ENCODE measurements at places on chromosomes 4 and X. TPM values are rescaled to one million over a fixed set of nuclear protein-coding genes. Genes with fewer than 3 reads are reported as not detected.
A peak's percentile ranks its signal among the peaks of the same experiment; 100 is the strongest.

DNA sequence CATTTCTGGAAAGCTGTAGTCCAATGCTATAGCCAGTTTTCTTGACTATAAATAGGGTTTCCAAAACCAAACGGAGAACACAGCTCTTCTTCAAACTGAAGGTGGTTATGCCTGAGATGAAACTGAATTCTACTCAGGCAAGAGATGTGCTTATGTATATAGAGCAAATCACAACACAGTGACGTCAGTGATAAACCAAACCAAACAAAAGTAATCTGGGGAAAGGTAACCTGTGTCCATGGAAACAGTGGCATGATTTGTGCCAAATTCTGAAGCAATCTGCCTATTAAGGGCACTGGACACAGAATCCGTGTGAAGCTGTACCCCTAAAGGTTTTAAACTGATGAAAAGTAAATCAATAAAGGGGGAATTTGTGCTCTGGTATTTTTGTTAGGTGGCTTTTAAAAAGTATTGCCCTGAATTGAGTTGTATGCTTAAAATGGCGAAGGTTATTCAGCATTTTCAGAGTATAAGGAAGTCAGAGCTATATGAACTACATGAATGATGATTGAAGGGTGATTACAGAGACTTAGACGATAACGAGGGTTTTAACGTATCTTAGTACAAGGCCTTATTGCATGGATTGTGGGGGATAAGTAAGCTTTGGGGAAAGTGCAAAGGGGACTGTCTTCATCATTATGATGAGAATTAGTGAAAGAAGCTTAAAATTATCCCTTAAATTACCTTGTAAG lies 38.6 kb downstream of the NPY5R start:
- no peak for DNase-seq

Gene SNX25
- polyA plus RNA-seq: 20.2 TPM

DNA sequence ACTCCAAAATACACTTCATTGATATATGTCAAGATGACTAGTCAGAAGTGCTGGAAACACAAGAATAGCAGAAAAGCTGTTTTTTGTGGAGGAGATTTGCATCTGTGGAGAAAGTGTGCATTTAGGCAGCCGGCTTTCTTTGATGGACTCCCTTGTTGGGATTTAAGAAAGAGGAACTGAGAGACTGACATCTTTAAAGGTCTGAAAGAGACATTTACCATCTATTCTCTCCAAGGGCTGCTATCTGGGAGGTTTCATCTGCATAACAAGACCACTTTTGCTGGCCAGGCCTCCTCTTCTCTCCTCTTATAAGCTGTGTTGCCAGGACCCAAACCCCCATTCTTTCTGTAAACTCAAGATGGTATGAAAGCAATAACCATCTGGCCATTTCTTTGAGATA lies 1065.0 kb downstream of the NLGN4X start:
- no peak for DNase-seq

DNA sequence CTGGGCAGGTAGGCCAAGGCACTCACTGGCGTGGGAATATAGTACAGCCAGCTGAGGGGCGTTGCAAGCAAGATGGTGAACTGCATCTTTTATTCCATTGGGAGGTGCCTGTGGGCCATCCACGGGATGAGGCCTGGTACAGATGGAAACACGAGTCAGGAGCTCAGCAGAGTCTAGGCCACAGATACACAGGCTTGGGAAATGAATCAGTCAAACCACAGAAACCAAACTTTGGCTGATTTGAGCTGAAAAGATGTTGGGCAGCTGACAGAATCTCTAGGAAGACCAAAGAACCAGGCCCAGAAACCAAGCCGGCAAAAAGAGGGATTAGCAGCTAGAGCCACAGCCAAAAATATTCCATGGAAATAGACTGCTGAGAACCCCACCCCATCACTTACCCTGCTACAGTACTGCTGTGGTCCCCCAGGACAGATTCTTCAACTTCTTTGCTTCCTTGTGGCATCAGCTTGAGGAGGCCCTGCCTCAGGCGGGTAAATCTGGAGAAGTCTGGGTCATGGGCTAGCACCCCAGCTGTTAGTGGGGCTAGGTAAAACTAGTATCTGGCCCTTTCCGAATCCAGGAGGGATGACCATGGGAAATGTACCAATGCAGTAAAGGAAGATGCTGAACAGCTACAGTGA lies 75.4 kb downstream of the TMEM131L start:
- DNase-seq: no peak

DNA sequence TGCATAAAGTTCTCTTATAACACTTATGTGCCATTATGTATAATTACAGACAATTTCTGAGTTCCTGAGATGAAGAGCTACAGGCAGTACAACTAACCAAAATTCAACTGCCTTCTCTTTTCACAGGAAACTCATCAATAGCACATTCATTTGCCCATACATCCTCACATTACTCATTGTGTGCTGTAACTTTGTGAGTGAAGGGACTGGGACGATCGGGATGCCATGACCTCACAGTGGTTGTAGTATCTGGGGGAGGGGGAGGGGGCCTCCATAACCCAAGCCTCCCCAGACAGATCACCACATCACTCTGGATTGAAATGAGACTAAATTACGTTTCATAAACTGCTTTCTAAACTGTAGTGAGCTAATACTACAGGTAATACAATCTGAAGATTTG lies 60.7 kb downstream of the ABCG2 start:
- no peak for DNase-seq

Gene GEMIN8
- polyA plus RNA-seq: 40.0 TPM

DNA sequence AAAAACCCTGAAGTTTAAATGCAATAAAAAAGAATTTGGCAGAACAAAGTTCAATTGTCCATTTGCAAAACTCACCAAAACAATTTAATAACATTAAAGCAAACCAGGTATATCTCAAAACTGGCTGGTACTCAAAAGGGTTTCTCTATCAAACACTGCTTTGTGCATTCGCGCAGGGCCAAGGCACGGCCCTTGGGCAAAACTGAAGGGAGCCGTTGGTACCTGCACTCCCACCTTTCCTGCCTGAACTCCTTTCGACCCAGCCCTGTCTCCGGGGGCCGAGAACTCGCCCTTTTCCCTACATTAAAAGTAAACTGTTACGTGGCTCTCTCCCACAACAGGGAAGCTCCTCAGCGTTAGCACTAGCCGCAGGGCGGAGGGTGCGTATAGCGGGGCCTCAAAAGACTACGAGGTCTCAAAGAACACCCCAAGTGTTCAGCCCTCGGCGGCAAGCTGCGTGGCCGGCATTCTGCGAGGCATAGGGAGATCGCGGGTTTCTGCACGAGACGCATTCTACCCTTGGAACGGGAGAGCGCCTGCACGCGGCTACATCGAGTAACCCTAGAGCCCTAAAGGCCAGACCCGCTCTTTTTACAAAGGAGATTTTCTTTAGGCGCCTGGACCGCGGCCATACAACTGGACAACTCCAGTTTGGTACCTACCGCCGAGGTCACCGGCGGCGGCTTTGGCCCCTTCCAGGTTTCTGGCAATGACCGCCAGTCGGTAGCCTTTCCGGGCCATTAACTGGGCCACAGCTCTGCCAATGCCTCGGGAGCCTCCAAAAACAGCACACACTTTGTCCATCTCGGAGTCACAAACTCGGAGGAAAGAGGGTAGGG lies 550 bp downstream of the CBR4 start:
- no peak for DNase-seq

- no peak for DNase-seq
Observed at GRCh38 chr4:30818541-30818940, 98.4 kb downstream of the PCDH7 start.

- DNase-seq: peak; percentile 87
Observed at GRCh38 chr4:25013756-25014661, 16.7 kb downstream of the LGI2 start.

Gene EPHA5
- polyA plus RNA-seq: 0.65 TPM

GRCh38 chr4:96194993-96195392 lies 355.1 kb downstream of the PDHA2 start:
- DNase-seq: no peak

GRCh38 chr4:168360271-168360670 lies 41.7 kb upstream of the DDX60 start:
- DNase-seq: no peak

DNA sequence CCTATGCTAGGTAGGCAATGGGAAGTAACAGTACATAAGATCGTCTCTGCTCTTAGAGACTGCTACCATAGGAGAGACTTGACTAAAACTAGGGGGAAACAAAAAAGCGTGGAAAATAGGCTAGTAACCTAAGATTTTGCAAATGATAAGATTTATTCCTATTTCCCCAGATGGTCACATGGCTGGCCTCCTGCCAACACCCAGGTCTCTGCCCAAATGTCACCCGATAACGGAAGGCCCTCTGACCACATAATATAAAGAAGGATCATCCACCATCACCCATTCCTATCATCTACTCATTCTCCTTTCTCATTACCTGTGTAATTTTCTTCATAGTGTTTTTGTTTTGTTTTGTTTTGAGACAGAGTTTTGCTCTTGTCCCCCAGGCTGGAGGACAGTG lies 4.7 kb downstream of the LAMP2 start:
- no peak for DNase-seq

GRCh38 chr4:55947912-55948725 lies 626 bp upstream of the CEP135 start:
- no peak for DNase-seq

DNA sequence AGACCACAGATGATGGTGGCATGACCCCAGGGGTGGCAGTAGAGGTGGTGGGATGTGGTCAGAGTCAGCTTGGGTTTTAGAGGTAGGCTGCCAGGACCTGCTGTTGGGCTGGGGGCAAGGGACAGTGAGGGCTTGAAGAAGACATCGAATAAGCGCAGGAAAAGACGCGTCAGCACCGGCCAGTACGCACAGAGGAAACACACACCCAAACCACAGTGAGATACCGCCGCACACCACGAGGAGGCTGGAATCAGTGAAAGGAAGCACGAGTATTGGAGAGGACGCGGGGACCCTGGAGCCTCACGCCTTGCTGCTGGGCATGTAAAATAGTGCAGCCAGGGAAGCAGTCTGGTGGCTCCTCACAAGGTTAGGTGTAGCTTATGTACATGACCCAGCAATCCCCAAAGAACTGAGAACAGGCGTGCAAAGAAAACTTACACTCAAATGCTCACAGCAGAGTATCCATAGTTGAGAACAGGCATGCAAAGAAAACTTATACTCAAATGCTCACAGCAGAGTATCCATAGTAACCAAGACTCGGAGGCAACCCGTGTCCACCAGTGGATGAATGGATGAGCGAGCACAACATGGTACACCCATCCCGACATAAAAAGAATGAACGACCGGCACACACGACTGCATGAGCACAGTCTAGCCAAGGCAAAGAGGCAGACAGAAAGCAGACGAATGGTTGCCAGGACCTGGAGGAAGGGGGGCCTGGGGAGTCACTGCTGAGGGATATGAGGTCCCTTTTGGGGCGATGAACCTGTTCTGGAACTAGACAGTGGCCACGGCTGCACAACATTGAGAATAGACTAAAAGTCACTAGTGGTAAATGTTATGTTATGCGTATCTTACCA lies 13.3 kb downstream of the PDZD4 start:
- no peak for DNase-seq

DNA sequence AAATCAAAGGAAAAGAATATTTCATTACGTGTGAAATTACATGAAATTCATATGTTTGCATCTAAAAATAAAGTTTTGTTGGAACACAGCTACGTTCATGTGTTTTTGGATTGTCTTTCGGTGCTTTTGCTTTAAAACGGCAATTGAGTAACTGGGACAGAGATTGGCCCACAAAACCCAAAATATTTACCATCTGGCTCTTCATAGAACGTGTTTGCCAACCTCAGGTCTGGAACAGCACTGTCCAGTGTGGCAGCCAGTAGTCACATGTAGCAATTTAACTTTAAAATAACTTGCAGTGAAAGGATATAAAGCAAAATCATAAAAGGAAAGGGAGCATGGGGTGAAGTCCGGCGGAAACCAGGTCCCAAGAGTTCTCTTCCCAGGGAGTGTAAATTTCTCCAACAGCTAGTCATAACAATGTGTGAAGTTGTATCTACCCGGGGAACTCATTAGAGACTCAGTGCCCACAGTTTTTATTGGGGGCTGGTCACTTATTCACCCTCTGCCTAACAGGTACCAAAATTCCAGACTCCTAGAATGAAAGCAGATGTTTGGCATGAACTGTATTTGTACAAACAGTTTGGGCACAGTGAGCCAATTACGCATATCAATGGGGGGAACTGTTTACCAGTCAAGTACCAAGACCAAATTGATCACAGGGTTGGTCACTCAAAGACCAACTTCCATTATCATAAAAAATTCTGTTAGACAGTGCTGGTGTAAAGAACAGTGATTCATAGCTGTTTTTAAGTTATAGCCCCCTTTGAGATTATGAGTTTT lies 10.3 kb downstream of the OCIAD1 start:
- no peak for DNase-seq

DNA sequence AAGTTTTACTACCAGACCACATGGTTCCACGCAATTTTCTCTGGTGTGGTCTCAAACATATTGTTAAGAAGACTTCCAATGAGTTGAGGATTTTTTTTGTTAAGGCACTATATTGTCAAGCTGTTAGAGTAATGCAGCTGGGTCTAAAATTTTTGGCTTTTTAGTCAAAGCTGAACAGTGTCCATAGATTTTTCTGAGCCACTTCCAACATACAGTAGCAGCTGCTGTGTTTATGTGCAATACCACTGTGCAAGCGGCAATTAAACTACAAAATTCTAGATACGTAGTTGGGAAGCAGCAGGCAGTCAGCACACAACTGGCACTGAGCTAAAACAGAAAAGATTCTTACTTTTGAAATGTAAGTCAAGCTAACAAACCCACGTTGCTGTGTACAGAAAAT lies 1551.1 kb upstream of the AGA start:
- no peak for DNase-seq

Gene GATA1
- polyA plus RNA-seq: 0.92 TPM

GRCh38 chr4:159019356-159019755 lies 83.5 kb upstream of the RAPGEF2 start:
- no peak for DNase-seq

GRCh38 chr4:168847771-168848502 lies 162.1 kb downstream of the CBR4 start:
- DNase-seq: no peak

Gene LRP2BP
- 2.3 TPM for polyA plus RNA-seq

- no peak for DNase-seq
Observed at GRCh38 chrX:56798339-56798711, 69.3 kb downstream of the NBDY start.

Gene PCYT1B
- polyA plus RNA-seq: 2.2 TPM

- no peak for DNase-seq
Observed at GRCh38 chr4:141647966-141648365, 11.6 kb downstream of the IL15 start.

Gene AKAP4
- 0.30 TPM for polyA plus RNA-seq

Gene F9
- polyA plus RNA-seq: 0.32 TPM

Gene PPP4R3C
- polyA plus RNA-seq: not detected

- DNase-seq: no peak
Observed at GRCh38 chr4:26088433-26088928, 174.5 kb downstream of the SMIM20 start.

DNA sequence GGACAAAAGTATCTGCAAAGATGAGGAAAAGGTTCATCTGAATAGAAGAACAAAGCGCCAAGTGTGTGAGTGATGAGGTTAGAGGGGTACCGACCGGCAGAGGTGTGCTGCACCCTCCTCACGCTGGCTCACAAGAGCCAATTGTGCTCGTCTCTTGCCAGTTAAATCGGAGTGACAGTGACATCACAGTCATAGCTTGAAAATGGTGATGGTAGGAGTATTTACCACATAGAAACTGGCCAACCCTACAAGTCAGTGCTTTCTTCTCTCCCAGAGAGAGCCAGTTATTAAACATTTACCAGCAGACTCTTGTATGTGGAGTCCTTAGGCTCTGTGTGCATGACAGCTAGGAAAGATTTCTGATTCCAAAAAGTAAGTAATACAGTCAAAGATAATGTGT lies 32.4 kb downstream of the CLDN22 start:
- DNase-seq: no peak

Gene DNAAF6
- 0.14 TPM for polyA plus RNA-seq

Gene GLOD5
- 1.4 TPM for polyA plus RNA-seq

GRCh38 chr4:88514557-88515511 lies 8.7 kb downstream of the PYURF start:
- no peak for DNase-seq
